ENCODE measurements at places on chromosomes 16 and 17.

GRCh38 chr17:6388416-6388815 lies 46.5 kb downstream of the AIPL1 start:
- no peak for DNase-seq

DNA sequence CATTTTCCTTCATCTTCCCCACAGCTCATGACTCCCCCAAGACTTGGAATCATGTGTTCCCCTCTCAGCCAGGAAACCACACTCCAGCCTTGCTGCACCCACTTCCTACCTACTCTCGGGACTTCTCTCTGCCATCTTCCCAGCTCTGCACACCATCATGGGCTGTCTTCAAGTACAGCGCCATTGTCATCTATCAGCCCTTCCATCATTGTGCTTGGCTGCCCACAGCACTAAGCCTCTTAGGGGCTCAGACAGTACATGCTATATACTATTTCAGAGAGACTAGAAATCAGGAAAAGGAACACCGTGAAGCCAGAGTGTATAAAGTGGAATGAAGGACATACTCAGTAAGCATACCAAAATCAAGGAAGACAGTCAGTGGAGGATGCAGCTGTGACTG lies 64.7 kb downstream of the CDH11 start:
- DNase-seq, result no peak

DNA sequence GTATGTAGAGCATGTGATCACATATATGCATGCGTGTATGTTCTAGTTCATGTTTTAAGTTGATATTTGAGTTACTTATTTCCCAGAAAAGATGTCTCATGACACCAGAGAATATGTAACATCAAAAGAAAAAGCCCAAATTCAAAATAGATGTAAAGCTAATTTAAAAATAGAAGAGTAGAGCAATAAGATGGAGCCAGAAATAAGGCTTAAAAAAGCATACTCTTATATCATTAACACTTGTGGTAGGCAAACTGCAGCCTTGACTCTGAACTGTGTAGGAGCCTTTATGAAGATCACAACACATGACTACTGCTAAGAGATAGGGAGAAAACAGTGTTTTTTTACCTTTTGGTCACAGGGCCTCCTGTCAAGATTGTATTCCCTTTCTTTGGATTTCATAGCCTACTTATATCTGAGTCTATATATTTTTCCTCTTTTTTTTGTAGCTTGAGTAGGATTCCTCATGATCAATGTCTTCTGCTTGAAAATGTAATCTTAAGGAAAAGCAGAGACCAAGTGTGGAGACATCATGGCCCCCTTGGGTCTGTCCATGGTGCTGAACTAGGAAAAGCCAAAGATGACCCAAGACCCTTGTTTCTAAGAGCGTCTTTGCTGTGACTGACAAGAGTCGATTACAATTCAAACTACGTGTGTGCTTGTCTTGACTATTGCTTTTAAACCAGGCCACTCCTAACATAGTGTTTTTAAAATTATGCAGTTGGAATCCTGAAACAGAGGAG lies 390.4 kb downstream of the SHISA9 start:
- no peak for DNase-seq

- no peak for DNase-seq
Measured at GRCh38 chr17:9226794-9227135, 205.5 kb downstream of the NTN1 start.

DNA sequence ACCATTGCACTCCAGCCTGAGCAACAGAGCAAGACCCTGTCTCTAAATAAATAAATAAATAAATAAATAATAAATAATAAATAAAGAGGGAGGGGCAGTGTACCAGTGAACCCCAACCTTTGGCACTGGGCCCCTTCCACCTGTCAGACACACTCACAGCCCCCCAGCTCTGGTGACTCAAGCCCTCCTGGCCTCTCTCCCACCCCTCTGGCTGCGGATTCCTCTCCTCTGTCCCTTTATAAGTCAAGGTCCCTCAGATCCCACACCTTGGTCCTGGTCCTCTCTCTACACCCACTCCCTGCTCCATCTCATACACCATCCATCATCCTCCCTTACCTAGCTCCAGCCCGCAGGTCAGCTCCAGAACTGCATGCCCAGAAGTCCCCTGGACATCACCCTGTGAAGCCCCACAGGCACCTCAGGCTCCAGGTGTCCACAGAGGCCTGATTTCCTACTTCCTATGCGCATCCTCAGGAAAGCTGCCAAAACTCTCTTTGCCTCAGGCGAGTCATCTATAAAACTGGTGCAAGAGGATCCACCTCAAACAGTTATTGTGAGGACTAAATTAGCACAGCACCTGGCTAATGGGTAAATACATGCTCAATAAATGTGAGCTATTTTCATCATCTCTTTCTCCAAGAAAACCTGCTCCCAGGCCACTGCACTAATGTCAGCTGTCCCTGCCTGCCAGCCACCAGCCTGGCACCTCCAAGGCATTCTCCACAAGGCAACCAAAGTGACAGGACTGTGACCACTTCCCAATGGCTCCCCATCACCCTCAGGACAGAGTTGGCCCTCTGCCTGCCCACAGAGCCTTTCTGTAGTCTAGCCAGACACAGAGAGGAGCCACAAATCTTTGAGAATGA lies 46.8 kb downstream of the BEAN1 start:
- DNase-seq, result no peak

GRCh38 chr17:67322042-67322787 lies 44.2 kb downstream of the PSMD12 start:
- DNase-seq, result no peak

DNA sequence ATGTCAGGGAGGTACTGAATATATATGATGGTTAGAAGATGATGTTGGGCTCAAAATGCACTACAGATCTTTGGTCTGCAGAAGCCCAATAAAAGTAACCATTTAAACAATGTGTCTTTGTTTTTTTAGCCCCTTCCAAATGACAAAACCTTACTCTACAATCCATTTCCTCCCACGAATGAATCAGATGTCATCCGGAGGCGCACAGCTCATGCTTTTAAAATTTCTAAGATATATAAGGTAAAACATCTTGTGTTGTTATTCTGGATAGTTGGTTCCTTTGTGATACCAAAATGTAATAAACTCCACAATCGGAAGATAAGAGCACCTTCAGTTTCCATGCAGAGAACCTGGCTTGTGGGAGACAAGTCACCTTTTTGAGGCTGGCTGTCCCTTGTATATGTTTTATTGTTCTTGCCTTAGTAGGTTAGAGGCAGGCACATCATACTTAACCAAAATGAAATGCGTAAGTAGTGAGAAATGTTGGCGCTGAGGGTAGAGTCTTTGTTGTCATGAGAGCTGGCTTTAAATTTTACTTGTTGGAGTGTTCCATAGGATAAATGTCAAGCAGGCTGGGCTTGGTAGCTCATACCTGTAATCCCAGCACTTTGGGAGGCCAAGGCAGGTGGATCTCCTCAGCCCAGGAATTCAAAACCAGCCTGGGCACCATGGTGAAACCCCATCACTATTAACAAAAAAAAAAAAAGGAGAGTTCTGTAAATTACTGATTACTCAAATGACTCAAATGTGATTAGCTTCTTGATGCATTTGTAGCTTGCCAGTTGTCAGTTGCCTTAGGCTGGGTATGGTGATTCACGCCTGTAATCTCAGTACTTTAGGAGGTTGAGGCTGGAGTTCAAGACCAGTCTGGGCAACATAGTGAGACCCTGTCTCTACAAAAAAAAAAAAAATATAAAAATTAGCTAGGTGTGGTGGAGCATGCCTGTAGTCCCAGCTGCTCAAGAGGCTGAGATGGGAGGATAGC lies 19.7 kb upstream of the SNTB2 start:
- DNase-seq, result no peak

- DNase-seq, result no peak
Measured at GRCh38 chr17:21677126-21677910, 15.0 kb upstream of the KCNJ18 start.

DNA sequence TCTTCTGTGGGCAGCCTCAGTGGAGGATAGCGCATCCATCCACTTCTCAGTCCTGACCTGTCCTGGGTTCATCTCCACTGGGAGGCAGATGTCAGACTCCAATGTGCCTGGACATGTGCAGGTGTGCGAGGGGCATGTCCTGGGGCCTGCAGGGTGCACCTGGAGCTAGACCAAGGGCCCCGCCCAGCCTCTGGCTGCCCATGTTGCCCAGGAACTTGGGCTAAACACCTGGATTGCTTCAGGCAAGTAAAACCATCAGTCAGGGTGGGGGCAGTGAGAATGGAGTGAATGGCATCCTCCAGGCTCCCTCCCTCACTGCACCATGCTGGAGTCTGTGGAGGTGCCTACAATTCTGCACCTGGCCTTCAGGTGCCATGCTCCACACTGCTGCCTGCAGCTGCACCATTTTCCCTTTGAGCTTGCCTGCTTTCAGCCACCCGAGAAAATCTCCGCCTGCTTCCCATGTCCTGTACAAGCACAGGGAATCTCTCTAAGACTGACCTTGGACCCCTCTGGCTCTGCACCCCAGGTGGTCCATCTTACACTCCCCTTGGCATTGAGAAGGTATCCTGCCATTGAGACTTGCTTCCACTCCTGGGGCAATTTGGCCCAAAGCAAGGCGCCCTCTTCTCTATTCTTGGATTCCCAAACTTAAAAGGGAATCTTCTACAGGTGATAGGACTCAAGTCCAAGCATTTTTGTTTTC lies 2.1 kb upstream of the MFSD6L start:
- no peak for DNase-seq

GRCh38 chr16:66596986-66597848 lies 7.3 kb upstream of the CMTM3 start:
- DNase-seq, result no peak

- no peak for DNase-seq
Measured at GRCh38 chr16:28010671-28011070, 52.8 kb downstream of the GSG1L start.

DNA sequence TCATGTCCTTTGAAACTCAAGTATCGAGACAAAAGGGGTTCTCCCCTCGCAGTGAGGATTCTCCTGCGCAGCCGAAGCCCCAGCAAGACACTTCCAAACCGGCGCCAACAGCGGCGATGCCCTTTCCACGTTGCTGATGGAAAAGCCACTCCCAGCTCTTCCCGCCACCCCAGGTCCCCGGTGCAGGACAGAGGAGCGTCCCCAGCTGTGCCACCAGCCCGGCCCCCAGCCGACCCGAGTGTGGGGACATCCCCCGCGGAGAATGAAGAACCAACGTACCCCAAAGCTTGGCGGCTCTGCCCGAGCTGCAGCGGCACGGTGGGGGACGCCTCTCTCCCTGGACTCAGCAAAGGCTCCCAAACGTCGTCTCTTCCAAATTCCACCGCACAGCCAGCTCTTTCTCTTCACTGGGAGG lies 573 bp downstream of the CHST6 start:
- peak; percentile 37 for DNase-seq

DNA sequence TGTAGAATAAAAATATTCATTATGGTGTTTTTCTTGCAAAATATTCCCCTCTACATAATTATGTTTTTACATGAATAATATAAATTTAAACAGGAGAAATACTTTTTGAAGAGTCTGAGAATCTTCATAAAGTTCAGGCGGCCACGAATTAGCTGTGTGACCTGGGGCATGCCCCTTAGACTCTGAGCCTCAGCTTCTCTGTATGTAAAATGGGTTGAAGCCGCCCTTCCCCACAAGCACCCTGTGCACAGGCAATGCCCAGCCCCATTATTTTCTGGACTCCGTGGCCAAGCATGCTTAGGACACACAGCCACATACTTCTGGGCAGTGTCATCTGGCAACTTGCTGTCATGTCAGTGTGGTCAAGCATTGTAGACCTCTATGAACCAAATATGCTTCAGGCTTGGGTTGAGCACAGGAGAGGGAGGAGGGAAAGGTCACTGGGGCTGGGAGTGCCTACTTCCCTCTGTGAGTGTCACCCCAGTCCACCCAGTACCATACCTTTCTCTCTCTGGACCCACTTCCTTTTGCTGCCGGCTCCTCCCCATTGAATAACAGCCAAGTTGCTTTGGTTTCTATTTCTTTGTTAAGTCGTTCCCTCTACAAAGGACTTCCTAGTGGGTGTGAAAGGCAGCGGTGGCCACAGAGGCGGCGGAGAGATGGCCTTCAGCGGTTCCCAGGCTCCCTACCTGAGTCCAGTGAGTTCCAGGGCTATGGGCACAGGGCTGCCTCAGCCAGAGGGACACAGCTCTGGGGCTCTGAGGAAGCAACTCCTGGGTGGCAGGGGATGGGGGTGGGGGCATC lies at the start of gene LGALS9:
LGALS9 (plus strand) TSS at position 582 of the 804 bp plus-strand sequence; CDS start at position 660, 78 bp downstream.
- peak; percentile 41 for DNase-seq

DNA sequence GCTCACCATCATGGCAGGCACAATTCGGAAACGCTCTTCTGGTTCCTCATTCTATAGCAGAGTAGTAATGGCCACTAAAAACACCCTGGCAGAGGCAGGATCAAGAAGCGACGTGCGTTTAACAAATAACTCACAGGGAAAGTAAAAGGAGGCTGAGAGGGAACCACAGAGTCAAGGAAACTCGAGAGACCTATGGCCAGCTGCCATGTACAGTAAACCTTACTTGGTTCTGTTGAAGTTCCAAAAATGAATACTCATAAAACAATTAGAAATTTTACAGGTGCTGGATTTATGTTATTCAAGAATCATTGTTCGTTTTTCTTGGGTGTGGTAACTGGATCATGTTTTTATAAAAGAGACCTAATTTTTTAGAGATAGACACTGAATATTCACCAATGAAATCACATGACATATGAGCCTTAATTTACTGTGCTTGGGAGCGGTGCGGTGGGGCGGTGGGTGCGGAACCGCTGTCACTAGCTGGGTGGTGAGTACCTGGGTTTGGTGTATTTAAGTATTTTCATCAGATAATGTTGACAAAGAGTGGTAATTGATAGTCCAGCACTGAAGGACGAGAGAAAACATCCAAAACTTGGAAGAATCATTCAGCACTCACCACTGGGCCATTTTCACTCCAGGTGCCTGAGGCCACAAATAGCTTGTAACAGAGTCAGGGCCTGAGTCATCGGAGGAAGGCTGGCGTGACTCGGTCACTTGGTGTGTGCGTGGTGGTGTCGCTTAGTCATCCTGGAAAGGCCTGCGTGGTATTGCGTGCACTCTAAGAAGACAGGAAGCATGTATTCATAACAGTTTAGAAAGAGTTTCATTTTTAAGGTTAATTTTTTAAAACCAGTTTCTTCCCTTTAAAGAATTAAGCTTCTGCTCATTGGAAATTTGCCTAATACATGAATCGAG lies 135.4 kb upstream of the CHMP6 start:
- DNase-seq, result no peak

DNA sequence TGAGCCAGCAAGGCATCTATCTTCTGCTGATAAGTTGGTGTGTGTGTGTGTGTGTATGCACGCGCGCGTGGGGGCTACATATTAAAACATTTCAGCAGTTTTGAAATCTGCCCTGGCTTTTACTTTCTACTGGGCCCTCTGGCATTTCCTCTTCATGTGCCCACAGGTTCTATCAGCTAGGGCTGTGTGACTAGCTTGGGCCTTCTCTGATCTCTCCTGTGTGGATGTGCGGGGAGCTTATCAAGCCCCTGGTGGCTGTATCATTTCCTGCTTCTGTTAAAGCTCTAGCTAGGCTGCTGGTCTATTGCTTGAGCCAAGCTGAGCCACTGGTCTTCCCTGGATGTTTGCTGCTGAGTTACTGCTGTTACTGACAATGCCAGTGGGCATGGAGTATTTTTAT lies 132.5 kb downstream of the AATF start:
- no peak for DNase-seq

DNA sequence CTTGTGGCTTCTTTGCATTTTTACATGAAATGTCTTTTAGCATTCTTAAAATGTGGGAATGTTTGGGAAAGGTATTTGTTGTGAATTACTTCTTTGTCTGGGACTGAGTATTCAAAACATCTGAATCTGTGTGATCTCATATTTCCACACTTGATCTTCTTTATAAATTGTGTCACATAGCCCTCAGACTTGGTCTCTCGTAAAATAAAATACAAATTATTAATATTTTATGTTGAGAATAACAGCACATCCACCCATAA lies 81.9 kb downstream of the TUBD1 start:
- no peak for DNase-seq

GRCh38 chr16:25868106-25868505 lies 176.3 kb downstream of the HS3ST4 start:
- no peak for DNase-seq

GRCh38 chr16:46801428-46802049 lies 29.4 kb downstream of the C16orf87 start:
- DNase-seq, result no peak

Measured in globus pallidus (tissue), 1 donor.